ENCODE measurements at places on chromosomes 5 and 9. TPM values are rescaled to one million over a fixed set of nuclear protein-coding genes. Genes with fewer than 3 reads are reported as not detected.

DNA sequence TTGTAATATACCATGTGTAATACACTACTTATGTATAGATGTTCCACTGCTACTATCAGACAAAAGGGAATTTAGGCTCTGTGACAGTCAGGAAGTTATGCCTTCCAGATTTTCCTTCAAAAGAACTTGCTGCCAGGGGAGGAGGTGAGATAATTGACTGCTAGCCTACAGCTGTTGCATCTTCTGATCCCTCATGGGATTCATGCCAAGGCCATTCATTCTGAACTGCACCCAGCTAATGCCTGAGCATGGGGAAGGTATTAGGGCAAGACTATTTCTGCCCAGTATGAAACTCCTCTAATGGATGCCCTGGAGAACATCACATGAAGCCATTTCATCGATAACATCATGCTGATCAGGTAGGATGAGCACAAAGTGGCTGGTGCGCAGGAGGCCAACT, 746.5 kb upstream of the ZNF608 start:
- DNase-seq: no peak
- no peak overlapping the region for H3K27ac ChIP-seq
- no peaks in the 10 kb centered on the region for H3K27me3 ChIP-seq
- no peak overlapping the region for H3K4me3 ChIP-seq
- H3K4me1 ChIP-seq: peaks cover 20% of the 10 kb centered on the region

DNA sequence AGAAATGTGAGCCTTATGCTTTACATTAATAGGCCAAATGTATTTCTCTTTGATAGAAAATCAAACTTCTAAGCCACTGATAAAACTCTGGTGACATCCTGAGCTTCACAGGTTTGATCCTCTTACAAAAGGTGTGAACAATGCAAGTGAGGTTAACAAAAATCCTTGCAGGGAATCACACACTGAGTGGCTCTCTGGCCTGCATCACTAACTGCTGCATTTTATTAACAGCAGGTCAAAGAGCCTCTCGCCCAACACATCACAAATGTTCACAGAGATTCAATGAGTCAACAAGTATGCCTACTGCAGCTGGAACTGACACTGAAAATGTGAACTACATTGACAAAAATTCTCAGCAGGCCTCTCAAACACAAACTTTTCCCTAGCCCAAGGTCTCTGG, 122.3 kb downstream of the SEMA5A start:
- no peaks in the 10 kb centered on the region for H3K36me3 ChIP-seq
- no peaks in the 10 kb centered on the region for H3K27me3 ChIP-seq
- no peak overlapping the region for H3K4me3 ChIP-seq
- H3K4me1 ChIP-seq: no peaks in the 10 kb centered on the region
- no peak overlapping the region for H3K27ac ChIP-seq
- DNase-seq: no peak

DNA sequence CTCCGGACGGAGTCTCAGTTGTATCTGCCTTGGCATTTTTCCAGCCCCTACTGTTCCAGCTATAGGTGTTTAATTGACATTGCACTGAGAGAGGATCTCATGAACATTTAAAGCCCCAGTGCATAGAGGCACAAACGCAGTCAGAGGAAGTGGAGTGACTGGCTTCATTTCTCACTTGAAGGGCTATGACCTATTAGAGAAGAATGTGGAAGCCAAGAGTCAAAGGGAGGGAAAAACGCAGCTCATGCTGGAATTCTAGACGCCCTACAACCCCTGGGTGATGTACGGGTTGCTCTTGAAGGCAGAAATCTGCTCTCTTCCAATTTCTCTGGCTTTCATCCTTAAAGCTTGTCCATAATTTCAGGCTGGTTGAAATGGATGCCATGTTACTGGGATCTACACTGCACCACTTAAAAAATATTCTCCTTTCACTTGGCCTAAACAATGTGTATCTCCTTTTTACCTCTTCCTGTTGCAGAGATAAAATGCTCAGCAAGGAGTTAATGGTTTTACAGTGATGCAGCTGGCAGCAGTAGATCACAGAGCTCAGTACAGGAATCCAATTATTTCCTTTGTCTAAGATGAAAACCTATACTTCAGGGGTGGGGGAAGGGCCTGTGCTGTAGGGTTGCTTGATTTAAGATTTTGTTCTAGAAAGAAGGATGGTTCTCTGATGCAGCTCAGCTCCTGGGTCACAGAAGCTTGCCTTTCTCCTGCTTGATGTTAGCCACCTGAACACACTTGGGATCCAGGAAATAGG, 61.8 kb upstream of the MAMDC2 start:
- no peaks in the 10 kb centered on the region for H3K36me3 ChIP-seq
- no peaks in the 10 kb centered on the region for H3K27me3 ChIP-seq
- no peak for DNase-seq

KIAA0825 gene
- 3.3 TPM for total RNA-seq

- no peak overlapping the region for H3K4me3 ChIP-seq
- no peak for DNase-seq
- H3K27ac ChIP-seq: no peak overlapping the region
- no peaks in the 10 kb centered on the region for H3K27me3 ChIP-seq
- H3K4me1 ChIP-seq: peaks cover 13% of the 10 kb centered on the region
Measured at GRCh38 chr5:158384535-158385481, 525.9 kb upstream of the CLINT1 start.

OLFM1 gene
- total RNA-seq: 18.7 TPM

DNA sequence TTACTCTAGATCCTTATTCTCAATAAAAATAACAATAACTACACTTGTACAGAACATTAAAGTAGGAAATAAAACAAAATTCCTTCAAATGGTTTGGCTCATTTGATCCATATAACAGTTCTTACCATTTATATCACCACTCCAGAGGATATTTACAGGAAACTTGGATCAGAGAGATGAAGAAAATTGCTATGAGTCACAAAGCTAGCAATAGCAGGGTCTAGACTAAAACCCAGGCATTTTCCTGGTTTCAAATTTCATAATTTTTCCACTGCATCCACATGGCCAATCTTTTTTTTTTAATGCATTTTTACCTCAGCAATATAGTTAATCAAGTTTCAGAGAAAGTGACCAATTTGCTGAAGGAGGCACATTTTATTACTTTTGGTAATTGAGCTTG, 299.2 kb downstream of the ELAVL2 start:
- H3K27me3 ChIP-seq: no peaks in the 10 kb centered on the region
- H3K36me3 ChIP-seq: no peaks in the 10 kb centered on the region
- no peak overlapping the region for H3K4me3 ChIP-seq
- DNase-seq: no peak
- H3K27ac ChIP-seq: no peak overlapping the region

SLC36A2 gene
- total RNA-seq: not detected

All from esophagus muscularis mucosa (tissue), 4 donors.